Kidney epithelial cell (primary cell): ENCODE measurements at places on chromosomes 2 and 18. TPM values are rescaled to one million over a fixed set of nuclear protein-coding genes. Genes with fewer than 3 reads are reported as not detected.
A peak's percentile ranks its signal among the peaks of the same experiment; 100 is the strongest.

Gene ANO7
- 1.9 and 2.9 TPM in 2 replicates for total RNA-seq

Gene PTGR3
- 6.6 and 11.8 TPM in 2 replicates for total RNA-seq

Gene CCDC121
- total RNA-seq, result 1.5 and 3.6 TPM in 2 replicates

Gene G6PC2
- not detected in 2 replicates for total RNA-seq

Gene RAMP1
- 3.1 and 4.4 TPM in 2 replicates for total RNA-seq

DNA sequence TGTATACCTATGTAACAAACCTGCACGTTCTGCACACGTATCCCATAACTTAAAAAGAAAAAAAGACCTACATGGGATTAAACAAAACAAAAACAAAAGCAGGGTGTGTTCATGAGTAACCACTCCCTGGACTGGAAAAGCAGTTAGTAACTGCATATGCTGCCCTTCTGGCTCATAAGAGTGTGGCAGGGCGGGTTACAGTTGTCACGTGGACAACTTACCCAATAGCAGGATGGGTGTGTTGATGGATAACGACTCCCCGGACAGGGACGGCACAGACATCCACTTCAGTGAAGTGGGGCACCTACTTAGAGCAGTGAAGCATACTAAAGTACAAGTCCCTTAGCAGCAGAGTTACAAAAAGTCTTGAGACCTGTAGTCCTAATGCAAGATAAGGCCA lies 136.7 kb downstream of the CCBE1 start:
- DNase-seq, result no peak

GRCh38 chr2:212995920-212996319 lies 155.5 kb downstream of the IKZF2 start:
- no peak for DNase-seq

GRCh38 chr2:178632729-178633128 lies 152.5 kb downstream of the PLEKHA3 start:
- DNase-seq, result no peak

- no peak for DNase-seq
These were observed 60.7 kb upstream of the ITGA6 start for GRCh38 chr2:172366596-172367150.

GRCh38 chr18:79682894-79683625 lies 3.5 kb downstream of the CTDP1 start:
- DNase-seq, result no peak

DNA sequence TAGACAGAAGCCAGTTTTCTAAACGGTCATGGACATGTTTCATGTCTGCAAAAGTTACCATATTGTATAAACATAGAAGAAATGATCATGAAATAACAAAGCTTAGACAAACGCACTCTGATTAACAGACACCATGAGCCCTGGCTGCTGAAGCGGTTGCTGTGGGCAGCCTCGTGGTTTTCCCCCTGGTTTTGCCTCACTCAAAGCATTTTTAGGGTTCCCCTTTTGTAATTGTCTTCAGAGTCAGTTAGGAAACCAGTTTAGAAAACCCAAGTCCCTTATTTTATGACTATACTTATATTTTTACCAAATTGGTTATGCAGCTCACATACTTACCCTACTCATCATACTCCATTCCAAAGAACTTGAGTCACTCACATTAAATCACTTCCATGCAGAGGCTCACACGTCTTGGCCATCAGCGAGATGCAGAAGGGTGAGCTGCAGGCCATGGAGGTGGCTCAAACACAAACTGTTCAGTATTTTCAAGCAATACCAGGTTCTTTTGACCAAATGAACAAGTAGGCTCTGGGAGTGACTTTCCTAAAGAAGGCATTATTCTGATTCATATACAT lies 105.6 kb upstream of the SALL3 start:
- DNase-seq, result no peak

DNA sequence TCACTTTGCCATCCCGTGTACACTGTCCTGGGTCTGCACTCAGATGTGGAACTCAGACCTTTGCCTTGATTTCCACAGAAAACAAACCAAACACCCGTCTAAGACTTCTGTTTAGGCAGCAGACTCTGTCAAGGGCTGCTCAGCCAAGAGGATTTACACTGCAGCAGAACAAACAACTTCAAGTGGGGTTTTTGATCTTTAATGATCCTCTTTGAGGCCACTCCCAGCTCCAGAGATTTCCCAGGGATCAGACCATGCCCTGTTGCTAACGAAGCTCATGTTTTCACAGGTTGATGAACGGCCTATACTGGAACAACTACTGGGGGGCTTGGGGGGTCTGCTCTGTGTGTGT lies 52.5 kb upstream of the LGALSL start:
- no peak for DNase-seq

GRCh38 chr2:2642906-2643890 lies 312.1 kb upstream of the MYT1L start:
- DNase-seq, result no peak

DNA sequence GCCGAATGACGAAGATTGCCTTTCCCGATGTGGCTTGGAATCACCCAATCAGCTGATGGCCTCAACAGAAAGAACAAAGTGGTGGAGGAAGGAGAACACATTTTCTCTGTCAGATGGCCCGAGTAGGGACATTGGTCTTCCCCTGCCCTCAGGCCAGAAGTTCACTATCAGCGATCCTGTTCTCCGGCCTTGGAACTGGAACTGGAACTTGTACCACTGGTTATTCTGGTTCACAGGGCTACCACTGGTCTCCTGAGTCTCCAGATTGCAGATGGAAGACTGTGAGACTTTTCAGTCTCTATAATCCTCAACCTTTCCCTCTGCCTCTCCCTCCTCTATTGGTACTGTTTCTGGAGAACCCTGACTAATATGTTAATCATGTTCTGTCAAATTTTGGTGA lies 180.4 kb downstream of the ANKRD30B start:
- DNase-seq, result no peak

GRCh38 chr18:22545066-22545760 lies 127.5 kb upstream of the CTAGE1 start:
- no peak for DNase-seq

DNA sequence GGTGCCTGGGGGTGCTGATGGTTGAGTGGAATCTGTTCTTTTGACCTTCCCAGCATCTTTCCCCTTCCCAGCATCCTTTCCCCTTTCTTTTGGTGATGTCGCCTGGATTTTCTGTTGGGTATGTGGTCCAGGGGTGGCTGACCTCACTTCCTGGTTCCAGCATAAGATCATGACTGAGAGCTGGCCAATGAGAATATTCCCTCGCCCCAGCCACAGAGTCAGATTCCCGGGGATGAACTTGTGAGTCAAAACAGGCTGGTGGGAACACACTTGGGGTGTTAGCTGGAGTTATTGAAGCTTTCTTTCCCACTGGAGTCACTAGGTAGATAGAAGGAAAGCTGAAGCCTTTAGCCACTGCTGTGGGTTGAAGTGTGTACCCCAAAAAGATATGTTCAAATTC lies 28.0 kb upstream of the FOSL2 start:
- peak; percentile 16 for DNase-seq

DNA sequence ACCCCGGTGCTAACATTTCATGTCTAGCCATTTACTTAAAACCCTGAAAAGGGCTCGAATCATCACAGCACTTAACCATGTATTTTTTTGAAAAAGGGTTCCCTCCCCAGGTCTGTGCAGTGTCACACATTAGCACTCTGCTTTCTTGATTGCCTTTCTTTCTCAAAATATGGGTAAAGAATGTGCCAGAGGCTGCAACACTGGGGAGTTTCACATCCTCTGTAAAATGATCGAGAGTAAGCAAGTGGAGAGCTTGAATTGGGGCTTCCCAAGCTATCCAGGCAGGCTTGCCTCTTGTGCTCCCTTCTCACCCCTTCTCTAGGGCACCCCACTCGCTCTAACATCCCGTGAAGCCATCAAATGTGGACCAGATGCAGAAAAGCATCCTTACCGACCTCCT lies 177.0 kb upstream of the CCDC68 start:
- no peak for DNase-seq

GRCh38 chr2:19189391-19189790 lies 169.0 kb downstream of the OSR1 start:
- no peak for DNase-seq

DNA sequence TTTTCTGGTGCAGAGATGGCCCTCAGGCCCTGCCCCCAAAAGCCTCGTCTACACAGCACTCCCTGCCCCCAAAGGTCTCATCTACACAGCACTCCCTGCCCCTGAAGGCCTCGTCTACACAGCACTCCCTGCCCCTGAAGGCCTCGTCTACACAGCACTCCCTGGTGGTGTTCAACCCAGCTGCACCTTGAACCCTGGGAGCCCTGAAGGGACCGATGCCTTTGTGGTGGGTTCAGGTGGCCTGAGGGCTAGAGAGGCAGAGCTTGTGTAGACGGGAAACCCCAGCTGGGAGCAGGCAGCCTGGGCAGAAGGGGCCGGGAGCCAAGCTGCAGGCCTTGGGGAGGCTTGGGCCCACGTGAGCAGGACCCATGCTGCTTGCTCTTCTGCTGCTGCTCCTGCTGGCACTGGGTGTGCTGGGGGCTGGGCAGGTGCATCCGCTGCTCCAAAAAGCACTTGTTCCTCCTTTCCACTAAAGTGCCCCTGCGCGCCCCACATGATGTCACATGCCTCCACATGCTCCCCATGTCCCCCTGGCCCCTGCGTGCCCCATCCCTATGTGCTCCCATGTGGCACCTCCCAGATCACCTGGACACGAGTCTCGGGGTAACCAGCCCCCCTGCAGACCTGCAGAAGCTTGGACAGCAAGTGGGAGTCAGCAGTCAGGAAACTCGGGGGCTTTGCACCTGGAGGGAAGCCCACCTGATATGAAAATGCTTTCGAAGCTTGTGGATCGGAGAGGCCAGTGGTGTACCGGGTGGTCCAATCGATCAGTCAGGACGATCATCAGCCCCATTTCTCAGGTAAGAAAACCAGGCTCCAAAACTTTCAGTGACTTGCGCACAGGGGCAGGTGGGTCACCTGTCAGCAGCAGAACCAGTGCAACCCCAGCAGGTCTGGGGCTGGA lies 94.9 kb upstream of the CTDP1 start:
- no peak for DNase-seq
